ENCODE measurements at places on chromosomes 1 and 21.

DNA sequence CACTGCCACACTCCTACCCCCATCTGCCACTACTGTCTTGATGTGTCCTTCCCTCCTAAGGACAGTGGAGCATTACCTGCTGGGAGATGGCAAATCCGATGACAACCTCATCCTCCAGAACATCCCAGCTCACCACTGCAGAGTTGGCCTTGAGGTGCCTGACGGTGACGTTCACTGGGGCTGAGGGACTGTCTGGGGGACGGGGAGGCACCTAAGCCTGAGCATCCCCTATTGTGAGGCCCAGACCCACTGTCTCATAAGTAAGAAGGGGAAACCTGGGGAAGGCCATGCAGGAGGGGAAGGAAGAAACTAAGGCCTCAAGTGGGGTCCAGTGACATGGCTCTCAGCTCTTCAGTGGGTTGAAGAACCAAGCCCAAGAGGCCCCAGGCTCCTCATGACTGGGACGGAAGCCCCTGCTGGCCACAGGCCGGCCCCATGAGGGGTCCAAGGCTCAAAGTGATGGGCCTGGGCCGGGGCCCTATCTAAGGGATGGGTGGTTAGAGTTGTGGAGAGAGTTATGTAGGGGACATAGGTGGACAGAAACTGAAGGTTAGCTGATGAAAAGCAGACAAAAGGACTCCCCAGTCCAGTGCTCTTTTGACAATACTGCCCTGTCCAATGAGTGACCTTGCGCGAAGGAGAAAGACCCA lies 1.8 kb downstream of the FNDC5 start:
- no peak for DNase-seq

- DNase-seq: no peak
Observed at GRCh38 chr1:2834146-2834475, 32.6 kb upstream of the TTC34 start.

GRCh38 chr1:71548398-71548890 lies 467.6 kb upstream of the ZRANB2 start:
- DNase-seq: no peak

DNA sequence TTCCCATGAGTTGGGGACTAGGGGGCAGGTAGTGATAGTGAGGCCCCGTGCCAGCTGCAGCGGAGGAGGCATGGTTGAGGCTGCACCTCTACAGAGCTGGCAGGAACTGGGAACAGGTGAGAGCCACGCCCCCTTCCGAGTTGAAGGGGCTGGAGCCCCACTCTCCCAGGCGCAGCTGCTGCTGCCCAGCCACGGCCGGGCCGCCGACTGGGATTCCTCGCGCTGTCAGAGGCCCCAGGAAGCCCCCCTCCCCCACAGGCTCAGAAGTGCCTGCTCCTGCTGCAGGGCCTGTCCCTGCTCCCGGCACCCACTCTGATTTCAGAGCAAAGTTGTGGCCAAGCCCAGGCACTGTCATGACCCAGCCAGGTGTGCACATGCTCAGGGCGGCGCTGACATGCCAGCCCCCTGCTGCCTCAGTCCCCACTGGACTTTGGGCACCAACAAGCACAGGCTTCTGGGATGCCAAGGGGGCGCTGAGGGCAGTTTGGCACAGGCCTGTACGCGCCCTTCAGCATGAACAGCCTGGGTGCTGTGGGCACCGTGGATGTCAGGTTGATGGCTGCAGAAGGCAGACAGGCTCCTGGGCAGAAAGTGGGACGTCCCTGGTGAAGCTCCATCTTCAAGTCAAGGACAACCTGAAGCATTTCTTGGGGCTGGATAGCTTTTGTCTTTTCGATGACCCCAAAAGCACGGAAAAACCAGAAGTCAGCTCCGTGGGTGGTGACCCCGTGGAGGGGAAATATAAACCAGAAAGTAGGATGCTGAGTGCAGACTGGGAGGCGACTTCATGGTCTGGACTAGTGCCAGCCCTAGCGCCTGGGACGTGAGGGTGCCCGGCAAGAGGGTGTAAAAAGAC lies 121.5 kb downstream of the SIM2 start:
- no peak for DNase-seq

DNA sequence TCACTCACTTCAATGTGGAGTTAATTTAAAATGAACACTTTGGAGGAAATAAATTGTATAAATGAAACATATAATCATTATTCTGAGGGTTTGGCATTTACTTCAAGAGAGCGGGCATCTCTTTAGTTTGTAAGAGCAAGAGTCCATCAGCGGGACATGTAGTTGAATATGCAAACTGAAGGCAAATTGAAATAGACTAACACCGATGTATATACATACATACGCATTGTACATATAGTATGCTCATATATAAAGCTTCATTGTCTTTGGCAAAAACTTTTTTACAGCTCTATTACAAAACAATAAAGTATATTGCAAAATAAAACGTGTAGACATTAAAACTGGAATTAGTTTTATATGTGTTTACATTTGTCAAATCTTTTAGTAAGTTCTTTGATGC lies 328.9 kb downstream of the LTN1 start:
- DNase-seq: no peak

DNA sequence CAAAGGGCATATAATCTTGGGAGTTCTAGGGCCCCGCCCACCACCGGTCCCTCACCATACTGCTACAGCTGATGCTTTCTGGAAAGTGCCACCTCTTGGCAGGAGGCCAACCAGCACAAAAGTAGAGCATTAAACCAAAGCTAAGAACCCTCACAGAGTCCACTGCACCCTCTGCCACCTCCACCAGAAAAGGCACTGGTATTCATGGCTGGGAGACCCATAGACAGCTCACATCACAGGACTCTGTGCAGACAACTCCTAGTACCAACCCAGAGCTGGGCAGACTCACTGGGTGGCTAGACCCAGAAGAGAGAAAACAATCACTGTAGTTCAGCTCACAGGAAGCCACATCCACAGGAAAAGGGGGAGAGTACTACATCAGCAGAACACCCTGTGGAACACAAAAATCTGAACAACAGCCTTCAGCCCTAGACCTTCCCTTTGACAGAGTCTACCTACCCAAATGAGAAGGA lies 10.8 kb downstream of the THEM4 start:
- DNase-seq: no peak

DNA sequence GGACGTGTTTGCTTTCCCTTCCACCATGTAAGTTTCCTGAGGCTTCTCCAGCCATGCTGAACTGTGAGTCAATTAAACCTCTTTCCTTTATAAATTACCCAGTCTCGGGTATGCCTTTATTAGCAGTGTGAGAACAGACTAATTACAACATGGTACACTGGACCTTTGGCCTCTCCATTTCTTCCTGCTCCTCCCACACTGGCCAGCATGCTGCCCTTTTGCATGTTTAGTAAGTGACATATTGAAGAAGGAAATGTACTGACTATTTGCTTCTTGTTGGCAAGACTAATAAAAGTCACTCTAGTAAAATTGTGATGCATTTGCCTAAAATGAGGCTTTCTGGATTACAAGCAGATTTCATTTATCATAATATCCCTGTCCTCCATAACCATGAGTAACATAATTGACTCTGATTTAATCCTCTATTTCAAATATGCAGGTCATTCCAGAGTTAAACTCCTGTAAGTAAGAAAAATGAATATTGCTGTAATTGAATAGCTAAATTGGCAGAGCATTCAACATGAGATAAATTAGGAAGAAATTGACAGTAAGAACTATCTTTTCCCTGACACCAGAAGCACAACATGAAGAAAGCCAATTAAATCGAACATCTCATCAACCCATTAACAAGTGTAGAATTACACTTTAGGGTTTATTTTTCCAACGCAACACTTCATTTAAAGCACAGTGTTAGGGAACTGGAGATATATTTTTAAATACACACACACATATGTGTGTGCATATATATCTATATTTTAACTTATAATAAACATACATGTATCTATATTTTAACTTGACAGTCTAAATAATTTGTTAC lies 427.8 kb upstream of the ZP4 start:
- DNase-seq: no peak

DNA sequence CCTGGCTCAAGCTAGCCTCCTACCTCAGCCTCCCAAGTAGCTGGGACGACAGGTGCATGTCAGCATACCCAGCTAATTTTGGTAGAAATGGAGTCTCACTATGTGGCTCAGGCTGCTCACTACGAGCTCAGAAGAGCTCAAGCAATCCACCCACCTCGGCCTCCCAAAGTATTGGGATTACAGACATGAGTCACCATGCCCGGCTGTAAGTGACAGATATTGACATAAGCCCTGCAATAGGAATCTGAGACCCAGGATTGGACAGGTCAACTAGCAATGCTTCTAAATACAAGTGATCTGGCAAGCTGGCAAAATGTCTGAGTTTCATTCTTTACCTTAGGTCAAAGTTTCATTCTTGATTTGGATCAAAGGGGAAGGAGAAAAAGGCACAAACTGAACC lies 40.5 kb upstream of the H6PD start:
- DNase-seq: no peak

GRCh38 chr1:207109004-207109403 lies 5.0 kb downstream of the C4BPA start:
- DNase-seq: no peak

DNA sequence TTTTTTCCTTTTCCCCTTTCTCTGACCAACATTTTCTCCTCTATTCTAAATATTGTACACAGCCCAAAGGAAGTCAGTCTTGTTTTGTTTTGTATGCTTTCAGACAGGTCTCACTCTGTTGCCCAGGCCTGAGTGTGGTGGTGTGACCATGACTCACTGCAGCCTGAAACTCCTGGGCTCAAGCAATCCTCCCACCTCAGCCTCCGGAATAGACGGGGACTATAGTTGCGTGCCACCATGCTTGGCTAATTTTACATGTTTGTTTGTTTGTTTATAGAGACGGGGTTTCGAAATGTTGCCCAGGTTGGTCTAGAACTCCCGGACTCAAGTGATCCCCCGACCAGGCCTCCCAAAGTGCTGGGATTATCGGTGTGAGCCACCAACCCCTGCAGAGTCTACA lies 72.8 kb downstream of the NRIP1 start:
- DNase-seq: no peak

DNA sequence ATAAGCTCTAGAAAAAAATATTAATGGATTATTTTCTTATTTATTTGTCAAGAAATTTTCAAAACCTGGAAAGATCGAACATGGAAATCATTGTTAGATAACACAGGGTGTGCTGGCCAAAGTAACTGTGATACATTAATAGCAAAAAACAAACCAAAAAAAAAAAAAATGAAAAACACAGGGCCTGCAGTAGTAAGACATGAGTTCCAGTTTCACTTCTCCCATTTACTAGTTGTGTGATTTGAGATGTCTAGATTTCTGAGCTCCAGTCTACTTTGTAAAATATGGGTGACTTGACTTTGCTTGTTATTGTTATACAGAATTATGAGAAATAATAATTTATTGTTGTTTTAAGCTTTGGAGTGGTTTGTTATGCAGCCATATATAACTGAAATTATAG lies 13.6 kb downstream of the FAM177B start:
- DNase-seq: no peak

DNA sequence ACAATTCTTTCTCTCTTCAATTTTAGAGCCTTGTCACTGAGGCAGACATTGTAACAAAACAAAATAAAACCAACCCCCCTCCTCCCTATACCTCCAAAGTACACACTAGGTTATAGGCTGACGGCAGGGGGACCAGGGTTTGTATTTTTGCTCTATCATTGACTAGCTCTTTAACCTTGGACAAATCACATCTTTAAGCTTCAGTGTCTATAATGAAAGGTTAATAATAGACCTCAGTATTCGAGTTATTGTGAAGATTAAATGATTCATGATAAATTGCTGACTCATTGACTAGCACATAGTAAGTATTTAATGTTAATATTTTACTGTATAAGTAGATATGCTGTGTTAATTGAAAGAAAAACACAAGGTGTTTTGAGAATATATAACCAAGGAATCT lies 1267.6 kb upstream of the ADGRL2 start:
- no peak for DNase-seq

DNA sequence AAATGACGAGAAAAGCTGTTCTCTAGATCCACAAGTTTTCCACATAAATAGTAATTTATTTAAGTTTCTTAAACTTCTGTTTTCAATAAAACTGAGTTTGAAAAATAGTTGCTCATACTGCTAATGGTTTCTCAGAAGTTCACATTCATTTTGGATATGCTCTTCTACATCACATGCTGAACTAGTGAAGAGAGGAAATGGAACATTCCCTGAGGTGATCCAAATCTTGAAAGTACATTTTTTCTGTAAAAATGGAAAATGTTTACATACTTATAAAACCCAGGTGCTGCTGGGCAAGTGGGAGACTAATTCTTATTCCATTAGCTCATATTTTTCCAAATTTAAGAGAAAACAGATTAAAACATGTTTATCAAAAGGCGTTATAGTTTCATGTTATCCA lies 111.7 kb downstream of the ADGRL4 start:
- DNase-seq: no peak

DNA sequence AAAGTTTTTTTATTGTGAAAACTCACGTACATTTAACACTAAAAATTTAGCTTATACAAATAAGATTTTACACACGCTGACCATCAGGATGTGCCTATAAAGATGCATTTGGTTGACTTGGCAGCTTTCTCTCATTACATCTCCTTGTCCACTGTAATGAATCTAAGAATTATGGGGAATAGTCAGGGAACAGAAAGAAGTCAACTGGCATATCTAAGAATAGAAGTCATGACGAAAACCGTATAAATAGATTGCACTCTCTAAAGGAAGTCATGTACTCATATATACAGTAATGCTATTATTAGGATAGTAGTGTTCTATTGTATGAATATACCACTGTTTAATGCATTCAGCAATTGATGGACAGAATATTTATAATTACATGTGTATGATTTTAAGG lies 575.8 kb upstream of the B3GALT2 start:
- no peak for DNase-seq

- no peak for DNase-seq
Observed at GRCh38 chr1:42861014-42861399, 14.6 kb downstream of the ZNF691 start.

DNA sequence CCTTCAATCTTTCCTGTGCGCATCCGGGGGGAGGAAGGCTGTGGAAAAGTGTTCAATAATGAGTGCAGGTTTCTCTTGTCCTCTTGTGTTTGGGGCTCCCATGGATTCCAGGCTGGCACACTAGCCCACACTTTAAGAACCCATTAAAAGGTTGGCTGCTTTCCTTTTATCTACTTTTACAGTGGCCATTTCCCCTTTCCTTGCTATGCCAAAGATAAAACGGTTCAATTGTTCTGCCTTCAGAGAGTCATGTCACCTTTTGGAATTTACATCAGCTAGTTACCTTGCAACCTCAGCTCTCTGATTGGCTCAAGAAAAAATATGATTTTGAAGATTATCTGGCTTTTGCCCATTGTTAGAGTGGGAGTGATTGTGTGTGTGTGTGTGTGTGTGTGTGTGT lies 182.3 kb downstream of the SDCCAG8 start:
- DNase-seq: no peak

- no peak for DNase-seq
Observed at GRCh38 chr1:173413271-173413707, 63.8 kb upstream of the PRDX6 start.

- no peak for DNase-seq
Observed at GRCh38 chr1:101136739-101137138, 100.1 kb upstream of the S1PR1 start.
